ENCODE measurements at places on chromosomes 4 and X.

GRCh38 chrX:132532097-132532496, 43.3 kb upstream of the MBNL3 start:
- no peaks in the 10 kb centered on the region for H3K27me3 ChIP-seq
- no peak overlapping the region for H3K4me3 ChIP-seq
- no peaks in the 10 kb centered on the region for H3K36me3 ChIP-seq
- no peak overlapping the region for H3K27ac ChIP-seq

DNA sequence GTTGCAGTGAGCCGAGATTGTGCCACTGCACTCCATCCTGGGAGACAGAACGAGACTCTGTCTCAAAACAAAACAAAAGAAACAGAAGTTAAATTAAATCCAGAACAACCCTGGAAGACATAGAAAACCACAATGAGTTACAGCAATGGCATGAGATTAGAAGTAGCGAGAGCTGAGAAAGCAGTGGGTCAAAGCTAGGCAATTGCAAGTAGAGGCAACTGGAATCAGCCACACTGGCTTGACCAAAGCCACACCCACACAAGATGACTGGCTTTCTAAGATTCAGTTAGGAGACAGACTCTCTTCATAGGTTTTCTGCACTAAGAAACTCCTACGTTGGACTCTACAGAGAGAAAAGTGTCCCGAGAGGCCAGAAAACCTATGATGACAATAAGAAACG, 443.0 kb downstream of the GPM6A start:
- H3K4me1 ChIP-seq = no peaks in the 10 kb centered on the region
- H3K4me3 ChIP-seq = no peak overlapping the region
- H3K27ac ChIP-seq = no peak overlapping the region
- no peak for DNase-seq
- H3K27me3 ChIP-seq = no peaks in the 10 kb centered on the region

DNA sequence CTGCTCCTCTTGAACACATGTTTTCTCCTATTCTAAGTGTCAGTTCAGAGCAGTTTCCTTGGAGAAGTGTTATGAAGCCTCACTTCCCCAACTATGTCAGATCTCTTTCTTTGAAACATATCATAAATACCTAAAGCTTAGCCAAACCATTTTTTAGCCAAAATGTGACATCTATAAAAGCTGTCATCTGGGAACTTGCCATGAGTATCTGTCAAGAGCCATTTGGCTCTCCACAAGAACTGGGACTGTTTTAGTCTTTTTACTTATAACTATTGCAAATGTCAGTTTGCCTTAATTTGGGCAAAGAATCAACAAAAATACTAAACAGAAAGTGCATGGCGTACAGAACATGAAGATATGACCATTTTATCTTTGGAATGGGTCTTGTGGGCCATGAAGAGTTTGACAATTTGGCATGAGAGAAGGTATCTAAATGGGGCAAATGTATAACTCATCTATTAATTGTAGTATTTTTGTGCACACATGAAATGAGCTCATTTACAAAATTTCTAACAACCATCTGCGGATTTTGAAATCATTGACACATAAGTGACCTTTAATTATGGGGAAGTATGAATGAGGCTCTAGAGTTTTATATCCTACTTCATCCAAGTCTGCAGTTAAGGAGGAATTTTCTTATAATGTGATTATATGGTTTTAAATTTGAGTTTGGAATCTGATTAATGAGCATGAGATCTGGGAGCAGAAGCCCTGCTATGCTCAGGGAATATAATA, 129.1 kb upstream of the PACRGL start:
- H3K36me3 ChIP-seq = no peaks in the 10 kb centered on the region
- no peaks in the 10 kb centered on the region for H3K4me1 ChIP-seq
- H3K27me3 ChIP-seq = no peaks in the 10 kb centered on the region
- H3K27ac ChIP-seq = no peak overlapping the region
- H3K4me3 ChIP-seq = no peak overlapping the region
- no peak for DNase-seq

- H3K4me3 ChIP-seq = no peak overlapping the region
- no peaks in the 10 kb centered on the region for H3K4me1 ChIP-seq
- DNase-seq = no peak
- no peaks in the 10 kb centered on the region for H3K36me3 ChIP-seq
- H3K27me3 ChIP-seq = peaks cover 6% of the 10 kb centered on the region
These were observed 69.4 kb downstream of the DCHS2 start for GRCh38 chr4:154422152-154422551.

- no peak for DNase-seq
- no peak overlapping the region for H3K27ac ChIP-seq
- H3K27me3 ChIP-seq = no peaks in the 10 kb centered on the region
- H3K4me3 ChIP-seq = no peak overlapping the region
- H3K36me3 ChIP-seq = no peaks in the 10 kb centered on the region
These were observed 134.2 kb upstream of the PAQR3 start for GRCh38 chr4:79073471-79073870.

GRCh38 chr4:159103384-159103990, 608 bp downstream of the RAPGEF2 start:
- H3K27ac ChIP-seq = peak overlapping the region; percentile 94
- no peaks in the 10 kb centered on the region for H3K27me3 ChIP-seq
- peak; percentile 57 for DNase-seq
- no peaks in the 10 kb centered on the region for H3K36me3 ChIP-seq
- H3K4me1 ChIP-seq = peaks cover 17% of the 10 kb centered on the region
- H3K4me3 ChIP-seq = peak overlapping the region; percentile 98

DNA sequence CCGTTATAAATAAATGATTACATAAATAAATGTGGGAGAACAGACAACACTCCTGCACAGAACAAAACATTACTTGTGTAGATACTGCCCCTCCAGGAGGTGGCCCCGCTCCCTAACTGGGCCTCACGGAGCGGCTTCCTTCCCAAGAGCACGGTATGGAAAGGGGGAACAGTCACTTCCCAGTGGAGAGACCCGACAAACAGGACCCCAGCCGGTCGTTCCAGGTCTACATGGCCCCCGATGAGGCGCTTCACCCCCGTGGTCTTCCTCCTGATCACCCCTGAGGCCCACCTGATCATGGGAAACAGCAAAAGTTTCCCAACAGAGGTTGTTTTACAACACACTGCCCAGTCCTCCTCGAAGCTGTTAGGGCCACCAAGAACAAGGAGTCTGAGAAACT, 6.6 kb upstream of the SLC6A8 start:
- no peaks in the 10 kb centered on the region for H3K4me1 ChIP-seq
- no peak overlapping the region for H3K4me3 ChIP-seq
- no peak for DNase-seq
- no peak overlapping the region for H3K27ac ChIP-seq
- no peaks in the 10 kb centered on the region for H3K36me3 ChIP-seq
- H3K27me3 ChIP-seq = peaks cover 46% of the 10 kb centered on the region

- no peaks in the 10 kb centered on the region for H3K36me3 ChIP-seq
- H3K4me1 ChIP-seq = peaks cover 4% of the 10 kb centered on the region
- no peak overlapping the region for H3K27ac ChIP-seq
These were observed 131.2 kb upstream of the STX18 start for GRCh38 chr4:4673070-4673469.

DNA sequence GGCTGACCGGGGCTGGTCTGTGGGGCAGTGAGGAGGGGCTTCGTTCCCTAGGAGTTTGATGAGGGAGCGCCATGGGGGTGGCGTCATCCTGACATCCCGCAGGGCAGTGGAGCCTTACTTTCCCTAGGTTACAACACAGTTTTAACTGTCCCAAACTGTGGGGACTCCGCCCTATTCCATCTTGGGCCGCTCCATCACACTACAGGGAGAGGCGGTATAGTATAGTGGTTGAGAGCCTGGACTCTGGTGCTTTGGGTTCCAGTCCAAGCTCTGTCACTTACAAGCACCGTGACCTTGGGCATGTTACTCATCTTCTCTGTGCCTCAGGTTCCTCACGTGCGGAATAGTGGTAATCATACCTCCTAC, 44.2 kb downstream of the ZNF185 start:
- DNase-seq = no peak
- no peaks in the 10 kb centered on the region for H3K36me3 ChIP-seq
- no peaks in the 10 kb centered on the region for H3K27me3 ChIP-seq

GRCh38 chrX:150080497-150080896, 142.2 kb upstream of the EOLA2 start:
- no peaks in the 10 kb centered on the region for H3K36me3 ChIP-seq
- no peaks in the 10 kb centered on the region for H3K27me3 ChIP-seq
- DNase-seq = no peak
- H3K4me1 ChIP-seq = no peaks in the 10 kb centered on the region

DNA sequence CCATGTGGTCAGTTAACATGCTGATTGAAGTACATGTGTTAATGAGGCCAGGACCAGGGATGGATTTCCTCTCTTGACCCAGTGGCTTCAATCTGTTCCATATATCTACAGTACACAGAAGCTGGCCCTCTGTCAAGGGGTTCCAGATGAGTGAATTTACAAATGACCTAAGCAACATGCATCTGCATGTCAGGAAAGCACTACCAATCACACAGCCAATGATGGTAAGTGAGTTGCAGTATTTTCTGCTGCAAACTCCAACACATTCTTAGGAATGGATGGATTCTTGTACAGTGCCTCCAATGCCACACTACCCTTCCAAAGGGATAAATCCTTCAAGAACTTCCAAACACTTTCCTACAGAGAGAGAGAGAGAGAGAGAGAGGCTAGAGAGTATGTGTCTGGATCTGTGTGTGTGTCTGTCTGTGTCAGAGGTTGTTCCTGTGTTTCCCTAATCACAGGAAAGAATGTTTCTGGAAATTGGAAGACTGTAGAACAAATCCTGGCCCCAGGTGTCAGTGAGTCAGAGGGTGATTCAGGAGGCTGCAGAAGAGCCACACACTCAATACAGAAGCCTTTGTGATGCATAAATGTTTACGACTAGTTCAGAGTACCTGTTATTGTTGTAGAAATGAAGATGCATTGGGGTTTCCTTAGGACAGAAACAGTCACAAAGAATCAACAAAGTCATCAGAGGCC, 107.5 kb downstream of the GUCY2F start:
- H3K4me3 ChIP-seq = no peak overlapping the region
- no peak for DNase-seq
- H3K36me3 ChIP-seq = no peaks in the 10 kb centered on the region

- peak overlapping the region; percentile 64 for H3K4me3 ChIP-seq
- no peaks in the 10 kb centered on the region for H3K36me3 ChIP-seq
- no peak overlapping the region for H3K27ac ChIP-seq
- DNase-seq = peak; percentile 25
These were observed 741 bp downstream of the SPATA18 start for GRCh38 chr4:52051615-52052474.

GRCh38 chr4:44578954-44579353, 72.5 kb downstream of the YIPF7 start:
- H3K4me1 ChIP-seq = no peaks in the 10 kb centered on the region
- DNase-seq = no peak
- H3K27me3 ChIP-seq = no peaks in the 10 kb centered on the region
- no peak overlapping the region for H3K27ac ChIP-seq
- H3K4me3 ChIP-seq = no peak overlapping the region

DNA sequence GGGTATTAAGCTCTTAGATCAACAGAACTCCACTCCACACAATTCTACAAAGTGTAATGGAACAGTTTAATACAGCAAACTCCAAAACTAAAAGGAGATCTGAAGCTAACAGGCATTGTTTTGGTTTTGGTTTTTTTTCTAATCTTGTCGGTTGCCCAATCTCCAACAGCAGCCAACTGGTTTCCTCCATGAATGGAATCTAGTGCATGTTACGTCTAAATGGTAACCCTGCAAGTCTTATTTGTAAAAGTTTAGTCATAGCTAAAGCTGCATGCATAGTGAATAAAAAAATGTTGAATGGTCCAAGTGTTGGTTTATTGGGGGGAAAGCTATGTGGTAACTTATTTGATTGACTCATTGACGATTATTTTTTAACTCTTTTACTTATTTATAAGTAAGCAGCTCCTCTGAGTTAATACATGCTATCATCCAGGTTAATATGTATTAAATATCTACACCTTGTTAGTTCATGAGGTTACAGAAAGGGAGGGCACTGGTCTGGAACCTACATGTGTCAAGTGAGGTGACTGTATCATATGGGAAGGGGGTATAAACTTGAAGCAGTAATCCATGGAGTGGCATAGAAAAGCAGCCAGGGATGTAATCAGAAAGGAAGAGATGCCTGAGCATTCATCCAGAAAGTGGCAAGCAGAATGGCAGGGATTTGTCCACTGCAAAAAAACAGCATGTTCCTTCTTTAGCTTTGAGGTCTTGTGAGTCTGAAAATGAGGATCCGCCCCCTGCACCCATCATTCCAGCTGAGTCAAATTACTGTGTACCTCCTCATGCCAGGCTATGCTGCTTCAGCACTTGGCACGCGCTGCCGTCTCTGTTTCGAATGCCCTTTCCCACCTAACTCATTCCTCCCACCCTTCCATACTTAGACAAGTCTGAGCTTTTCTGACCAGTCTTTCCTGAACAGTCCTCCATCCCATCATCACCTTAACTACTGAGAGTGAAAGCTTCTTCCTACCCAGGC, 81.7 kb downstream of the PDGFC start:
- peak; percentile 37 for DNase-seq
- no peaks in the 10 kb centered on the region for H3K4me1 ChIP-seq
- H3K27ac ChIP-seq = no peak overlapping the region
- H3K27me3 ChIP-seq = no peaks in the 10 kb centered on the region
- no peak overlapping the region for H3K4me3 ChIP-seq
- no peaks in the 10 kb centered on the region for H3K36me3 ChIP-seq

- H3K27ac ChIP-seq = no peak overlapping the region
- no peak overlapping the region for H3K4me3 ChIP-seq
- no peaks in the 10 kb centered on the region for H3K36me3 ChIP-seq
- H3K27me3 ChIP-seq = no peaks in the 10 kb centered on the region
- H3K4me1 ChIP-seq = no peaks in the 10 kb centered on the region
These were observed 466.8 kb upstream of the INTU start for GRCh38 chr4:127165971-127166370.

DNA sequence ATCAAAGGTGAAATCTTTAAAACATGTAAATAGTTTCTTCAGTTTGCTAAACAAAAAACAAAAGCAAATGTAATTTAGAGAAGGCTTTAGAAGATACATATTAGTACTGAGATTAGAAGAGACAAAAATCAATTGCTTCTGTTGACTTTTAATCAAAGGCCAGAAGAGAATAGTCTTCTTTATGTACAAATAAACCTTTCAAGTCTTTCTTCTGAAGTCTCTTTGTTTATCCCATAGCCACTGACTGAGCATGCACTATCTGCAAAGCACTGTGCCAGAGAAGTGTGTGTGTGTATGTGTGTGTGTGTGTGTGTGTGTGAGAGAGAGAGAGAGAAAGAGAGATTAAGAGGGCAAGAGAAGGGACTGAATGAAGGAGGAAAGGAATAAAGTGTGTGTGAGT, 198.4 kb downstream of the GLUD2 start:
- H3K27ac ChIP-seq = no peak overlapping the region
- no peaks in the 10 kb centered on the region for H3K4me1 ChIP-seq
- no peaks in the 10 kb centered on the region for H3K36me3 ChIP-seq
- no peak overlapping the region for H3K4me3 ChIP-seq
- no peak for DNase-seq

- no peaks in the 10 kb centered on the region for H3K27me3 ChIP-seq
- DNase-seq = no peak
- no peaks in the 10 kb centered on the region for H3K4me1 ChIP-seq
- no peaks in the 10 kb centered on the region for H3K36me3 ChIP-seq
- no peak overlapping the region for H3K4me3 ChIP-seq
These were observed 1306.8 kb downstream of the STIM2 start for GRCh38 chr4:28167411-28167810.

DNA sequence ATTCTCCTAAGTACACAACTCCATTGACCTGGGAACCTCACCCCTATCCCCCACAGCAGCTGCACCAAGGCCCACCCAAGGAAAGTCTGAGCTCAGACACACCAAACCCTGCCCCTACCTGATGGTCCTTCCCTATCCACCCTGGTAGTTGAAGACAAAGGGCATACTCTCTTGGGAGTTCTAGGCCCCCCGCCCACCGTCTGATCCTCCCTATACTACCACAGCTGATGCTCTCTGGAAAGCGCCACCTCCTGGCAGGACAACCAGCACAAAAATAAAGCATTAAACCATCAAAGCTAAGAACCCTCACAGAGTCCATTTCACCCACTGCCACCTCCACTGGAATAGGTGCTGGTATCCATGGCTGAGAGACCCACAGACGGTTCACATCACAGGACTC, 83.6 kb downstream of the ANAPC10 start:
- no peaks in the 10 kb centered on the region for H3K36me3 ChIP-seq
- no peak overlapping the region for H3K27ac ChIP-seq
- H3K4me1 ChIP-seq = no peaks in the 10 kb centered on the region
- H3K4me3 ChIP-seq = no peak overlapping the region
